ENCODE measurements at places on chromosomes 12 and 14.

GRCh38 chr12:57632958-57633840 lies at the start of gene B4GALNT1:
B4GALNT1 (minus strand) TSS chr12:57633201; CDS start chr12:57632132, 1,069 bp downstream.
- peak; percentile 78 for DNase-seq

- DNase-seq: no peak
Measured at GRCh38 chr14:68124979-68125731, 305.6 kb downstream of the RAD51B start.

DNA sequence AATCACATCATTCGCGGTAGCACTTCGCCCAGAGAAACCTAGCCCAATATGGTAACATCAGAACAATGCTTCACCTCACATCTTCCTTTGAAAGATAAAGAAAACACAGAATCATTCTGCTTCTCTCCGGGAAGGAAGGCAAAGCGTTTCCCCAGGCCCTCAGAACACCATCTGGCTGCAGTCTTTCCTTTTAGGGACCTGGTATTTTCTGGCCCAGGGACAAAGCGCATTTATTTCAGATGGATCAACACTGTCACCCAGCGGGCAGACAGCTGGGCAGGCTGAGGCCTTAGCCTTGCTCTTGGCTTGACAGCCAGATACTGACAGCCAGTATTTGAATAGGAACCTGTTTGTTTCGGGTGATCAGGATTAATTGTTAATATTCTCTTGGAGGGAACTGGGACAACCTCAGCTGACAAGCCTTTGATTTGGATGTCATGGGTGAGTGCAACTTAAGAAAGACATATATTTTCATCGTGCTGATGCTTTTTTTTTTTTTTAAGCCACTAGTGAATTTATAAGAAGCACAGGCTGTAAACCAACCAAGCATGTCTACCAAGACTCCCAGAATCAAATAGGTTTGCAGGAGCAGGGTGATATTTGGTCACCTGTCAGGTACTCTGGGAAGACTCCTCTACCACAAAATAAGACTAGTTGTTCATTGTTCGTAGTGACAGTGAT lies 118.9 kb downstream of the VEZT start:
- DNase-seq: no peak

DNA sequence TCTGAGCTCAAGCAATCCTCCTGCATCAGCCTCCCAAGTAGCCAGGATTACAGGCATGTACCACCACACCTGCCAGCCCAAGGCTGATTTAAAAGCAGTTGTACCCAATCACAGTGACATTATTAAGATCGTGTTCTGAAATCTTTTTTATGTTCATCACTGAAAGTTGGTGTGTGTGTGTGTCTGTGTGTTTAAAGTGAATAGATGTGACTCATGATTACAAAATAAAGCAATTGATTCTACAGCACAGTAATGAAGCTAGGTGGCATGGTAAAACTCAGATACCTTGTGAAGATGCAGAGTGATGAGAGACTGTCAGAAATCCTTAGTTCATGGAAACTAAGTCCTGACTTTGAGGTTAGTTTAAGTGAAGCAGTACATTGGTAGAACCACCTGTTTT lies 74.2 kb upstream of the ATP2B1 start:
- no peak for DNase-seq

GRCh38 chr12:3275171-3276041 lies 198.2 kb downstream of the TSPAN9 start:
- peak; percentile 86 for DNase-seq

DNA sequence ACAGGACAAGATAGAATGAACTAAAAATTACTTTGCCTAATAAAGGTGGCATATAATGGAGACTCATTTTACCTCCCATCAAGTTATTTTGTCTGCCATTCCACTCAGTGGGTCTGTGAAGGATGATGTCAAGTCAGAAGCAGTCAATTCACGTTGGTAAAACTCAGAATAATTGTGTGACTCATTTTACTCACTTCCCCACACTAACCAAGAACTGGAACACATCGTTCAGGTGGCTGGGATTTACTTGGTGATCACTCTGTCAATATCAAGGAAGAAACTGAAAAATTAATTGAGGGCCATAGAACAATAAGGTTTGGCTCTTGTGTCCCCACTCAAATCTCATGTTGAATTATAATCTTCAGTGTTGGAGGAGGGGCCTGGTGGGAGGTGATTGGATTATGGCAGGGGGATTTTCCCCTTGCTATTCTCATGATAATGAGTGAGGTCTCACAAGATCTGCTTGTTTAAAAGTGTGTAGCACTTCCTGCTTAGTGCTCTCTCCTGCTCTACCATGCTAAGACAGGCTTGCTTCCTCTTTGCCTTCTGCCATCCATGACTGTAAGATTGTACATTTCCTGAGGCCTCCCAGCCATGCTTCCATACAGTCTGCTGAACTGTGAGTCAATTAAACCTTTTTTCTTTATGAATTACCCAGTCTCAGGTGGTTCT lies 35.7 kb upstream of the GTF2A1 start:
- no peak for DNase-seq

DNA sequence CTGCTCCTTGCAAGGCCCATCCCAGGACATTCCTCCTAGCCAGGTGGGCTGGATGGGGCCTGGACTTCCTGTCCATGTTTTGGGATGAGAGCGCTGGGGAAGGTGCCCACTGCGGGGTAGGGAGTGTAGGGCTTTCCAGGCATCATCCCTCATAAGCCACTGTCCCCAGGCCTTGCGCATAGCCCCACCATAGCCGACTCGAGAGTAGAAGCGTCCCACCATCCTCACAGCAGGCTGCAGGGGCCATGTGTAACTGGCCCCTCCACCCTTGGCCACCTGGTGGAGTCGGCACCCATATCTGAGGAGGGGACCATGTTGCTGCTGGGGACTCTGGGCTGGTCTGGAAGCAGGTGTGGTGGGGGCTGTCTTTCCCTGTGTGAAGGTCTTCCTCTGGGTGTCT lies 30.5 kb downstream of the SH2B3 start:
- DNase-seq: no peak

- DNase-seq: no peak
Measured at GRCh38 chr14:90453401-90453951, 56.6 kb downstream of the CALM1 start.

DNA sequence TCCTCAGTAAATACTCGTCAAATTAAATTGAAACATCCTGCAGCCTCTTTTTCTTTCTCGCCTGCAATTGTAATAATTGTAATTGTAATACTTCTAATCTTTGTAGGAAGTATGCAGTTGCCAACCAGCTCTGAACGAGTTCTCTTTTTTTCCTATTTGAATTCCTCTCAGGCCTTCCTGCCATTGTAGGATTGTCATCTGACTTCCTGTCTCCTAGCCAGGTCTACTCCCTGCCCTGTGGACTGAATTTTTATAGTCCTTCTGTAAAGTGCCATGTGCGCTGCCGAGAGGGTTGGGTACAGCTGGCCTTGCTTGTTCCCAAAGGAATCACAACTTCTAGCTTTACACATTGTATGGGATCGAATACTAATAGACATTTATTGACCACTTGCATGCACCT lies 183.3 kb downstream of the SSPN start:
- no peak for DNase-seq

DNA sequence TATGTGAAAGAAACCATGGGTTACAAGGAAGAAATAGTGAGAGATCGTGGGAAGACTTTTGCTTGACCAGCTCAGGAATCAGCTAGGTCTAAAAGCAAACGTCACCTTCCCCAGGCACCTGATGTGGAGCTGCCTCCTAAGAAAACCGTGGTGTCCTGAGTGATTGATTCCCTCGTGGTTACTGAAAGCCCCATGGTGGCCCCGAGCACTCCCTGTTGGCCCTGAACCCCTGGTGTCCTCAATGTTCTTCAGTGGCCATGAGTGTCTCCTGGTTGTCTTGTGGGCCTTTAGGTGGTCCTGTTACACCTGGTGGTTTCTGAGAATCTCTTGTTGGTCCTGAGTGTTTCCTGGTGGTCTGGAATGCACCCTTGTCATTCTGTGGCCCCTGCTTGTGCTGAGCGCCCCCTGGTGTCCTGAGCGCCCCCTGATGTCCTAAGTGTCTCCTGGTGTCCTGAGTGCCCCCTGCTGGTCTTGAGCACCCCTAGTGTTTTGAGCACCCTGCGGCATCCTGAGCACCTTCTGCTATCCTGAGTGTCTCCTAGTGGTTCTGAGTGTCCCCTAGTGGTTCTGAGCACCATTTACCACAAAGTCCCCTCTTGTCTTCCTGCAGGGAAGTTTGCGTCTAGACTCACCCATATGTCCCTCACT lies 518.7 kb downstream of the TMEM121 start:
- peak; percentile 97 for DNase-seq

DNA sequence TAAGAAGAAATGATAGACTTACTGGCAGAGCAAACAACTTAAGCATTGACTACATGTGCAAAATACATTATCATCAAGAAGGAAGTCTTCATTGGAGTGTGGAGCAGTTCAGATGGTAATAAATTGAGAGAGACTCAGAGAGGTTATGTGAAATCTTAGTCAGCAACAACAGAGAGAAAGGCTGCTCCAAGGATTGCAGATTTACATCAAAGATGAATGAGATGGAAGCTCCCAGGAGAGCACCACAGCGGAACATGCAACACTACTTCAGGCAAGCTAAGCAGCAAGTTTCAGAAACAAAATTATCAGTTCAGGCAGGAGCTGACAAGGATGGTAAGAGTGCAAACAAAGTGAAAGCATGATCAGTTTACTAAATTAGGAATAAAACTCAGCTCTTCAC lies 882.3 kb downstream of the LRFN5 start:
- DNase-seq: no peak

GRCh38 chr12:94769047-94769420 lies 118.7 kb upstream of the TMCC3 start:
- no peak for DNase-seq

GRCh38 chr12:254039-254438 lies 8.6 kb downstream of the SLC6A13 start:
- DNase-seq: no peak

- peak; percentile 27 for DNase-seq
Measured at GRCh38 chr14:38255673-38256532, at the start of gene CLEC14A. CLEC14A (minus strand) TSS chr14:38256093; CDS start chr14:38256022, 71 bp downstream.

GRCh38 chr12:43957732-43958372 lies 122.0 kb downstream of the TMEM117 start:
- DNase-seq: peak; percentile 23

DNA sequence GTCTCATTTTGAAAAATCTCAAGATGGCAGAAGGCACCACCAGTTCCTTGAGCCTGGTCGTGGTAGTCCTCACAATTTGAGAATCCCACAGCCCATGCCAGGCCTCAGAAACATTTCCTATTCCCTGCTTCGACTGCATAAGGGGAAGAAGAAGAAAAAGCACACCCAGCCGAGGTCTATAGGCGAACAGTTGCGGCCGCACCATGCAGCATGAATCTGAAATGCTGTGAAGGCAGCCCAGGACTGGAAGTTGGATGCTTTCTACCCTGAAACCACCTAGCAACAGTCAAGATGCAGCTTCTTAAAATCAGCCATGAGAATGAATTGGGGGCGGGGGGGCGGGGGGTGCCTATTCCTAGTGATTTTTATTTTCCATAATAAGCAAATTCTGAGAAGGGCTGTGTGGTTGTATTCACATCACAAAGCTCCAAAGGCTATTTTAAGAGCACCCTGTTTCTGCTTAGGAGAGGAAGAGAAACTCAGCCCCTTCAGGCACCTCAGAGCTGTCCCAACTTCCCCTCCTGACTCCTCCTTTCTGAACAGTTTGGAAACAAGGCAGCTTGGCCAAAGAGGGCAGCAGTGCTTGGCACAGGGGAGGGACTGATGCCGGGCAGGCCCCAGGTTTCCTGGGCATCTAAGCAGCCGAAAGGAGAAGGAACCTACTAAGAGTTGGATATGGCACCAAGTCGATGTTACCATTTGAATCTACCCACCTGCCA lies 172.5 kb upstream of the FOXN3 start:
- DNase-seq: no peak

DNA sequence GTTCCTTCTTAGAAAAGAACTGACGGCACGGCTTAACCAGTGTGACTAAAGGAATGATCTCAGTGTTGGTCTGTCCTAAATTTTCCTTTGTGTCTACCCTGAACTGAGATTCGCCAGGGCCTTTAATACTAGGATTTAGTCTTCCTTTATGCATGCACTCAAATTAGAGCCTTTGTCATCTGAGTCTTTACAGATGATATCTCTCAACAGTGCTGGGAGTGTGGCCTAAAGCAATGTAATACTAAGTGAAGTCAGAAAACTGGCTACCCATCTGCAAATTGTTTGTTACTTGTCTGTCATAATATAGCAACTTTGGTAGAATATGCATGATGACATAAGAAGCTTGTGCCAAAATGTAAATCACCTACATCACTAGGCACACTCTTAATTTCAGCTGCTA lies 95.4 kb downstream of the PTPRO start:
- no peak for DNase-seq

DNA sequence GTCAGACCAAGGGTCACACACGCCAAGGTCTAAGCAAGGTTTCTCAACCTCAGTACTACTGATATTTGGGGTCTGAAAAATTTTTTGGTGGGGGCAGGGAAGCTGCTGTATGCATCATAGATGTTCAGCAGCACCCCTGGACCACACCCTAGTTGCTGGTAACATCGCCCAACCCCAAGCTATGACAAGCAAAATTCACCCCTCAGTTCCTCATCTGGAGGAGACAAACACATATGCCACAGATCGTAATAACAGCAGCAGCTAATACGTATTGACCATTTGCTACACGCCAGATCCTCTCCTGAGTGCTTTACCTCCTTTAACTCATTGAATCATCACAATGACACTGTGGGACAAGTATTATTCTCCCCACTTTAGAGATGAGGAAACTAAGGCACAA lies 46.4 kb downstream of the ACTN1 start:
- DNase-seq: no peak

- no peak for DNase-seq
Measured at GRCh38 chr14:68127166-68127565, 307.6 kb downstream of the RAD51B start.

- DNase-seq: no peak
Measured at GRCh38 chr14:53786045-53786444, 170.6 kb downstream of the BMP4 start.

DNA sequence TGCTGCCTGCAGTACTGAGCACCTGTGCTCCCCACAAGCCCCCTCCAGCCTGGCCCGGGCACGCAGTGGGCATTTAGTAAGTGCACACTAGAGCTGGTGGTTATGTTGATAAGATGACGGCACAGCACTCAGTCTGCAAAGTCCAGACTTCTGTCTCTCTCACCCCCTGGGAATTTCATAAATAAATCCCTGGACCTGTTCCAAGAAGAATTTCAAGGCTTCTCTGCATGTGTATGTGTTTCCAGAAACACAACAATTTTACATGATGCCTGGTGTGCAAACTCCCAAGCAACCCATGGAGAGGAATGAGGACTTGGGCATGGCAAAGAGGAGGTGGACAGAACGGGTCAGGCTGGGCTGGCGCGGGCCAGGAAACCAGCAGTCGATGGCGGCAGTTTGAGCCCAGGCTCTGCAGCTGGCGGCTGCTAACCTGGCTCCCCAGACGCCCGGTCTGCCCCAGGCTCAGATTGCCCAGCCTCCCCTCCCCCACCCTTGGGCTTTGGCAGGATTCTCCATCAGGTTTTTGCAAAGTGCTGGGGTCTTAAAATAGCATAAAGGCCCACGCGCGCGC lies 10.4 kb upstream of the ACVR1B start:
- no peak for DNase-seq

GRCh38 chr12:30301291-30301690 lies 394.4 kb downstream of the IPO8 start:
- DNase-seq: no peak

Measured in stimulated activated CD8-positive, alpha-beta memory T cell treated with anti-CD3 and anti-CD28 coated beads, Interleukin-4, amount 100 ng/mL, for 48 hours (primary cell).